ENCODE measurements at places on chromosomes 5 and 9.

- DNase-seq = no peak
These were observed 66.2 kb upstream of the CNTLN start for GRCh38 chr9:17068671-17069070.

DNA sequence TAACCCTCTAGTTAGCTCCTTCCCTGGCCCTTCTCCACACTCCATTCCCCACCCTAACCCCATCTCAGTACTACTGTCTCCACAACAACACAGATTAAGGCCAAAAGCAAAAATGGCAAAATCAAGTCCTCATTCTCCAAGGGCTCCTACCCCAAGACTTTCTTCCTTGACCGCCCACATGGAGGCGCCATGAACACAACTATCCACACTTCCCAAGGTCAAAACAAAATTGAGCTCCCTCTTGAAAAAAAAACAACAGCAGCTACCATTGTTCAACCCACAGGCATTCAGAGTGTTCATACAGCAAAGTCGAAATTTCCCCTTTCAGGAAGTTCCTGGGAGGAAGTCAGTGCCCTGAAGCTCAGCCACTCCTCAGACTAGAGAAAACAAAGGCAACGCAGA lies 54.4 kb downstream of the GNAQ start:
- no peak for DNase-seq

- DNase-seq = no peak
These were observed 102.9 kb upstream of the LRRTM2 start for GRCh38 chr5:138978080-138978479.

DNA sequence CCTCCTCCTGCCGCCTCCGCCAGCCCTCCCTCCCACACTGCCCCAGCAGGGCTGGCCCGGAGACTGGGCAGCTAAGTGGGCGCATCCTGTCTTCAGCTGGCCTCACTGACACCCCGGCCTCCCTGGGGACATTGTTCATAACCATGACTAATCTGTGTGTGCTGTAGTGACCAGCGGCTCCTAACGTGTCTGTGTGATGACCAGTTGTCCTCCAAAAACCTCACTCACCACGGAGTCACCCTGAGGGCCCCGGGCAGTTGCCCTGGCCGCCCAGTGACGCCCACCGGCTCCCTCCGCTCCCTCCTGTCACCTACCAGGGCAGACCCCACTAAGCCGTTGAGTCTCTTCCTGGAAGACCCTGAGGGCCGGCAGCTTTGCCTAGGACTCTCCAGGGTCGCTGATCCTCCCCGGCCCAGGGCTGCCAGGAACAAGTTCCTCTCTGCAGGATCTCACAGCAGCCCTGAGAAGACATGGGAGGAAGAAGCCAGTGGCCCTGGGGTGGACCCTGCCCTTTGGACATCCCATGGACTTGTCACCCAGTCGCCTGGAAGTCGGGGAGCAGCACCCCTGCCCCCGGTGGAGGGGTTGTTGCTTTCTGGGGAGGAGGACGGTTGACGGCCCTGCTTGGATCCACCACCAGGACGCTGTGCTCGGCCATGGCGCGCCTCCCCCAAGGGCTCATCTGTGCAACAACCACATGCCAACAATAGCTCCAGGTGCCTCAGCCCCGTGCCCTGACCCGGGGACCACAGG lies 110.2 kb upstream of the LMX1B start:
- DNase-seq = no peak

DNA sequence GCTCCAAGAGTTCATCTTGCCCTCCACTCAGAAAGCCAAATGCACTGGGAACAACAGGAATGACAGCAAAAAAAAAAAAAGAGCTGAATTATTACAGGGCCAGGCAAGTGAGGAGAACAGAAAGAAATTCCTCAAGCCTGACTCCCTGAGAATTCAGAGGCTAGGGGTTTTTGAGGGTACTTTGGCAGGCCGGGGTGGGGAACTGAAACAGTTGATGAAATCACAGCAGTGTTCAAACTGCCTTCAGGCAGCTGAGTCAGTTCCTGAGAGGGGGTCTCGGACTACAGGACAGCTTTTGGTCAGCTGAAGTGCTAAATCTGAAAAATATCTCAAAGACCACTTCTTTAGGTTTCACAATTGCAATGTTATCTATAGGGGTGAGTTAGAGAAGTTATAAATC lies 419.4 kb downstream of the SEMA5A start:
- no peak for DNase-seq

All from esophagus squamous epithelium (tissue), 5 donors.